ENCODE measurements at places on chromosomes 3 and 15. TPM values are rescaled to one million over a fixed set of nuclear protein-coding genes. Genes with fewer than 3 reads are reported as not detected.

DNA sequence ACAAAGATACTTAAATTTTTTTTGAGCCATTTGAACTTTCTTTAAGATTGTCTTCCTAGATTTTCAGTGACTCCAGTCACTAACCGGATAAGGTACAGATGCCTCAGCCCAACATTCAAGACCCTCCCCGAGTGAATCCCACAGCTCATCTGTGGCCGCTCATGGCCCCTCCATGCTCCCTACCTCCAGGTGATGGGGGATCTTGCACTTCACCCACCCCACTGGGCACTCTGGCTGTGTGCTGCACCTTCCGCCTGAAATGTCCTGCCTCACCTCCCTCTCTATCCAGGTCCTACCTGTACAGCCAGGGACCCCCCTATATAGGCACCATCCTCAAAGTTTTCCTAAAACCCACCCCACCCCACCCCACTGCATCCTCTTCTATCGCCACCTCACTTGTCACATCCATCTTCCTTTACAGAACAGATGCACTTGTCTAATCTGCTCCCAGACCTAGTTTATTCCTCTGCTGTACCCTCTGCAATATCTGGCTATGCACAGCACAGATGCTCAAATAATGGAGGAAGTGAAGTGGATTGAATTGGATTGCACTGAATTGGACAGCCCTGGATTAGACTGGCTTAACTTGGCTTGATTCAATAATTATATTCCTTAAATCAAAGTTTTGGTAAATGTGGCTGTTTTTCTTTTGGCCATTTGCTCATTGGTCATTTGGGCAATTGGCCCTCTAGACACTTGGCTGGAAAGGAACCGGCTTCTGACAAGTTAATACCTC lies 24.5 kb downstream of the NTRK3 start:
- DNase-seq = no peak
- H3K27ac ChIP-seq = no peak overlapping the region
- H3K4me1 ChIP-seq = no peaks in the 10 kb centered on the region
- peaks cover 14% of the 10 kb centered on the region for H3K27me3 ChIP-seq
- H3K36me3 ChIP-seq = no peaks in the 10 kb centered on the region

- no peaks in the 10 kb centered on the region for H3K27me3 ChIP-seq
- no peak for DNase-seq
- no peaks in the 10 kb centered on the region for H3K36me3 ChIP-seq
- H3K4me1 ChIP-seq = no peaks in the 10 kb centered on the region
- no peak overlapping the region for H3K4me3 ChIP-seq
- H3K27ac ChIP-seq = no peak overlapping the region
Observed at GRCh38 chr15:25525741-25526140, 86.9 kb upstream of the UBE3A start.

DNA sequence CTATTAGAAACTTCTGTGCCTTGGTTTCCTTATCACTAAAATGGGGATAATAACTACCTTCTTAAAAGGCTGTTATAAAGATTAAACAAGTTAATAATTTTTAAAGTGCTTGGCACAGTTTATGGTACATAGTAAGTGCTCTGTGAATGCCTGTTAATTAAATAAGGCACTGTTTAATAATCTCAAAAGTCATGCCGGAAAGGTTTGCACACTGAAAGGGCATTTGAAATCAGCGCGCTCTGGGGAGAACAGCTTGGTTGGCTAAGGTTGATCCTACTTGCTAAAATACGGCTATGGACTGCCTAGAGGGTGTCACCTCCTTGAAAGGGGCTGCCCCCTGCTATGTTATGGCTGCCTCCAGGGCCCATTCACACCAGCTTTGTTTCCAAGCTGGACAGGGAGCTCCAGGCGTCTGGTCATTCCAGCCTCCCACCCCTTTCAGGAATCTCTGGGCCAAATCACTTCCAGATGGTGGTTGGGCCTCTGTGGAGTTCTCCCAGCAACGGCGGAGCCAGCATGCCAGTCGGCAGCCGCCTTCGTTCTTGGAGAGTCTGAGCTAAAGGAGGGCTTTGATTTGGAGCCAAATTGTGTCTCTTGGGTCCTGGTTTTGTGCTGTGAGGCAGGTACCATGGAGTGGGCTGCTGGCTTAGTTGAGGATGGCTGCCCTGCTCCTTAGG lies 5.9 kb downstream of the FLNB start:
- no peaks in the 10 kb centered on the region for H3K27me3 ChIP-seq
- H3K27ac ChIP-seq = no peak overlapping the region
- no peaks in the 10 kb centered on the region for H3K36me3 ChIP-seq

- no peak overlapping the region for H3K4me3 ChIP-seq
- H3K27me3 ChIP-seq = no peaks in the 10 kb centered on the region
- no peak for DNase-seq
- H3K36me3 ChIP-seq = peaks cover 39% of the 10 kb centered on the region
- peaks cover 27% of the 10 kb centered on the region for H3K4me1 ChIP-seq
Observed at GRCh38 chr3:123583561-123583960, 1.3 kb downstream of the HACD2 start.

DNA sequence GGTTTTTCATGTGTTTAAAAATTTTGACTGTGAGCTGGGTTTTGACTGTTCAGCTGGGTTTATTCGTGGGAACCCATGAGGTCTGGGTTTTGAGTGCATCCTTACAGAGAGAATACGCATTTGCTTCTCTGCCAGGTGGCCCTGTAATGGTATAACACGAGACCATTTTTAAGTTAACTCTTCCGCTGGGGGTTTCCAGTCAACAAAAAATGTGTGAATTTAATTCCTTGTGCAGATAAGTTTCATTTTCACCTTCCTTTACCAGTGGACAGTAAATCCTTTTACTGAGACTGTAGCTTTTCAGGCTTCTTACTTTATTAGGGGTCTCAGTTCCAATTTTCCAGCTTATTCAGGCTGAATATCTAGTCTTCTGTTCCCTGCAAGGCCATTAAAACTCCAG lies 149.6 kb downstream of the OPA1 start:
- H3K27ac ChIP-seq = peak overlapping the region; percentile 83
- H3K4me1 ChIP-seq = peaks cover 20% of the 10 kb centered on the region
- H3K4me3 ChIP-seq = peak overlapping the region; percentile 42
- no peaks in the 10 kb centered on the region for H3K27me3 ChIP-seq
- DNase-seq = no peak
- no peaks in the 10 kb centered on the region for H3K36me3 ChIP-seq

GRCh38 chr3:151639418-151639740 lies 94.3 kb upstream of the AADACL2 start:
- H3K27me3 ChIP-seq = no peaks in the 10 kb centered on the region
- no peak overlapping the region for H3K27ac ChIP-seq
- H3K36me3 ChIP-seq = no peaks in the 10 kb centered on the region
- no peaks in the 10 kb centered on the region for H3K4me1 ChIP-seq
- no peak for DNase-seq

DNA sequence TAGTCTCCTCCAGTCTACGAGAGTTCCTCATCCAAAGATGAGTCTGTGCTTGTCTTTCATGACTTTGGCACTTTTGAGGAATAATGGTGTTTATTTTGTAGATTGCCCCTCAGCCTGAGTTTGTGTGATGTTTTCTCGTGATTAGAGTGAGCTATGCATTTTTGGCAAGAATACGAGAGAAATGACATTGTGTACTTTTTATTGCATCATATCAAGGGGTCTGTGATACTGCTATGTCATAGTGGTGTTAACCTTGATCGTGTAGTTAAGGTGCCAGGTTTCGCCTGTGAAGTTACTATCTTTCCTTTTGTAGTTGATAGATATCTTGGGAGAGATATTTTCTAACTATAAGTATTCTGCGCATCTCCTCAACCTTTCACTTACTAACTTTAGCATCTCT lies 18.9 kb downstream of the RSRC1 start:
- no peaks in the 10 kb centered on the region for H3K4me1 ChIP-seq
- DNase-seq = no peak
- no peak overlapping the region for H3K27ac ChIP-seq
- peaks cover 78% of the 10 kb centered on the region for H3K36me3 ChIP-seq

TNNC1 gene
- not detected for total RNA-seq

CGNL1 gene
- total RNA-seq = 0.11 TPM

SH2D7 gene
- total RNA-seq = not detected

CP gene
- total RNA-seq = not detected

MEIS2 gene
- 0.24 TPM for total RNA-seq

Measured in activated B cell treated with CpG ODN at 0.5 μM for 24 hours (primary cell).